ENCODE measurements at places on chromosomes 4 and X.

DNA sequence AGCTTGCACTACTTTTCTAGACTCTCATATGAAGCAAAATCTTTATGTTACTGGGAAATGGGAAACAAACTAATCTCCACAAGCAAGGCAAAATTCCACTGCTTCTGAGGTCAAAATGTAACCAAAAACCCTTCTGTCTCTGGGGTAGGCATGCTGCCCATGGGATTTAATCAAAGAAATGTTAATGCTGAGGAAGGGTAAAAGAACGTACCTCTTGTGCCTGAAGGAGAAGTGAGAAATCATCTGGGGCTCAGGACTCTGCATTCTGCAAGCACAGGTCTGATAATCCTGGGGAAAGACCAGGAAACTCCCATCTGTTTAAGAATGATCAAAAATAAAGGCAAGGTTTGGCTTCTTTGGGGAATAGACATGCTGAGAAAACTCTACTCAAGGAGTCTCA is 184.7 kb downstream of the GRID2 start:
- no peak for DNase-seq

GRCh38 chr4:117063961-117064696 is 21.2 kb downstream of the TRAM1L1 start:
- DNase-seq: no peak

GRCh38 chrX:136065044-136065671 is 79.9 kb downstream of the SLC9A6 start:
- DNase-seq: no peak

GRCh38 chrX:12647230-12647629 is 144.0 kb upstream of the PRPS2 start:
- DNase-seq: no peak

- DNase-seq: peak; percentile 34
Measured at GRCh38 chrX:78321809-78322208, 5.6 kb downstream of the CYSLTR1 start.

GRCh38 chrX:42759881-42760280 is 18.1 kb downstream of the PPP1R2C start:
- DNase-seq: no peak

DNA sequence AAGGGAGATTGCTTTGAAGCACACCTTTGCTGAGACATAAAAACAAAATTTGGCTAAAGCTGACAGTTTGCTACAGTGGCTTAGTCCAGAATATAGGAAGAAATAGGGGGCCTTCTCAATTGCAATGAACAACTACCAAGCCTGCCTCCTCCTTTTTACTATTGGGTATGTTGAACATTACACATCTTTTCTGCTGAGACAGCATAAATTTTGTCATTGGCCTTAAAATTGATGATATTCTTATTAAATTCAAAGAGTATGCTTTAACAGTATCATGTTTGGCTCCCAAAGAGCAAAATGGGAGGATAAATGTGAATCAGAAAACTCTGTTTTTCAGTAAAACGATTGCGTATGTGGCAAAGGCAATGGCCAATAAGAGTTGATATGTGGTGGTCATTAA is 721.9 kb upstream of the IGFBP7 start:
- no peak for DNase-seq

- no peak for DNase-seq
Measured at GRCh38 chr4:78665216-78665770, 110.9 kb upstream of the BMP2K start.

DNA sequence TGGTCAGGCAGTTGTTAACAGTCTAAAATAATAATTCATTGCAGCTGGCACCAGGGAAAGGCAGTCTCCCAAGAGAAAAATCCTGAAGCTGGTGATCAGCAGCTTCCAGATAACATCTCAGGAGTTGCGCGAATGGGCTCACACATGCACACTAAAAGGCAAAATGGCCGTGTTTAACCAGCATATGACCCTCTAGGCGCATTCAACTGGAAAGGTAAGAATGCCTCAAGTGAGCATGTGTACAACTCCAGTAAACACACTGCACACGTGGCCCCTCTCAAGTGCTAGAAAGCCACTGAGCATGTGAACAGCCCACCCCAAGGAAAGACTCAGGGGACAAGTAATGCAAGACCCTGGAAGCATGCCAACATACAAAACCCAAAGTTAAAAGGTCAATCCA is 33.1 kb downstream of the STPG2 start:
- no peak for DNase-seq

DNA sequence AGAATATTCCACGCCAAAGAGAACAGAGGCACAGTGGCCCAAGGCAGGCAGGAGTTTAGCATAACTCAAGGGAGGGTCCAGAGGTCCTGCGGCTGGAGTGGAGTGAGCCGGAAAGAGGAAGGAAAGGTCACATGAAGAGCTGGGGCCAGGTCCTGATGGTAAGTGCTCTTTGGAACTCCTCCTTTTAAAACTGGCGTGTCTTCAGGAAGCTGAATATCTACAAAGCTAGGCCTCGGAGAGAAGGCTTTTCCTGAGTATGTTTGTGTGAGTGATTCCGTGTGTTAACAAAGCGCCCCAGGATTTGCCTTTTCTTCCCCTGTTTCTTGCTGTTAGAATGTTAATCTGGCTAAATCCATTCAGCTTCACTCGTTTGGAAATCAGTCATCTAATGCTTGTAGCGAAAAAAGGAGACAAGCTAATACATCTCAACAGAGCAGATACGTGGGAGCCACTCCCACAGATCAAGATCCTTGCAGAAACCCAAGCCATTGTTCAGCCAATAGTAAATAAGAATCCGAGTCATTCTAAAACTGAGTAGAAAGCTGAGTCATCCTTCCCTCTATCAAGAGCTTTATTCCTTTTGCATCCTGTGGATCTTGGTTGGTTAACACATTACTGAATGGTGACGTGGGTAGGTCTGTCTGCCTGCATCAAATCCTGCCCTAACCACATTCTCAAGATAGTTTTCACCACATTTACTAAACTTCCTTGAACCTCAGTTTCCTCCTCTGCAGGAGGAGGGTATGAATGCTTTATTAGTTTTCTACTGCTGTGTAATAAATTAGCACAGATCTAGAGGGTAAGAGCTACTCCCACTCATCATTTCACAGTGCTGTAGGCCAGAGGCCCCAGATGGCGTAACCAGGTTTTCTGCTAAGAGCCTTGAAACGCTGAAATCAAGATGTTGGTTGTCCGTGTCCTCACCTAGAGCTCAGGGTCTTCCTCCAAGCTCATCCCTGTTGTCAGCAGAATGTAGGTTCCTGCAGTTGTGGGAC is 43.2 kb upstream of the RBM47 start:
- DNase-seq: peak; percentile 40

DNA sequence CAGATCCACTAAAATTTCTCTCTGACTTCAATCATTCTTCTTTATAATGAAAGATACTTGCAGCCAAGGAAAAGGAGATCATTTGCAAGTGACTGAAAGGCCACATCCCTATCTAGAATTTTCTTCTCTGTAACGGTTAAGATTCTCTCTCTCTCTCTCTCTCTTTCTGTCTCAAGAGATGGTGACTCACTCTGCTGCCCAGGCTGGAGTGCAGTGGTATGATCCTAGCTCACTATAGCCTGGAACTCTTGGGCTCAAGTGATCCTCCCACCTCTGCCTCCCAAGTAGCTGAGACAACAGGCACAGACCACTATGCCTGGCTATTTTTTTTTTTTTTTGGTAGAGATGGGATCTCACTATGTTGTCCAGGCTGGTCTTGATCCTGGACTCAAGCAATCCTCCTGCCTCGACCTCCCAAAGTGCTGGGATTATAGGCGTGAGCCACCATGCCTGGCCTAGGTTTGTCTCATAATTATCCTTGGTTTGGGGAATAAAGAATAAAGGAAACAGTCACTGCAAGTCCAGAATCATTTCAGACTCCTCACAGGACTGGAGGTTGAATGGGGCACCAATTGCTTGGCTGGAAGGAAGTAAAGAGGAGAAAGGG is 33.3 kb upstream of the GALNT7 start:
- DNase-seq: no peak

GRCh38 chr4:41432881-41433280 is 105.1 kb upstream of the LIMCH1 start:
- DNase-seq: no peak

DNA sequence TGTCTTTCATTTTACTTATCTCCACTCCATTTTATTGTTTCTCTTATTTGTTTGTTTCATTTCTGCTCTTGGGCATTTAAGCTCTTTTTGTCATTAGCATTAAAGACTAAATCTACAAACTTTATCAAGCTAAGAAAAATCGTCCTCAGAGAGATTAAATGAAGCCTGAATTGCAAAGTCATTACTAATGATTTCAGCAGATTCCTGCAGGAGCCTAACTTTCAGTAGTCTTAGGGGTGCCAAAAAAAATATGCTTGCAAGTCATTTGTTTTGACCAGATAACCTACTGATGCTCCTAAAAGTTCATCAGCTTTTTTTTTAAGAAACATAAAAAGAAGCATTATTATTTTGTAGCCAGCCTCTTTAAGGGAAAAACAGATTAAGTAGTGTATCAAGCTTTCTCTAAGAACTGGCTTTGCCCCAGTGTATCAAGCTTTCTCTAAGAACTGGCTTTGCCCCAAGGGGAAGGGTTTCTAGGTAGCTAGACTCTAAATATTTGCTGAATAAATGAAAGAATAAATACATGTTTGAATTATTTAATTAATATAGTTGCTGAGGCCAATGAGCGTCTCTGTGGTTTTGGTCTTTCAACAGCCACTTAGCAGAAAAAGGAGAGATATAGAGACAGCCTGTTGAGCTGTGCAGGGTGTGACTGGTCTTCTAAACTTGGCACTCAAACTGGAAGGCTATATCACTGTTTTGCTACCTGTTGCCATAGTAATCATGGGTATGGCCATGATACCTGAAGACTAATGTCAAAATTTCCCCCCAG is 174.2 kb downstream of the BTC start:
- no peak for DNase-seq

GRCh38 chr4:26206999-26207398 is 113.8 kb upstream of the RBPJ start:
- no peak for DNase-seq

GRCh38 chr4:22345678-22346077 is 170.2 kb downstream of the ADGRA3 start:
- no peak for DNase-seq

- no peak for DNase-seq
Measured at GRCh38 chr4:165588534-165589315, 209.9 kb downstream of the CPE start.

DNA sequence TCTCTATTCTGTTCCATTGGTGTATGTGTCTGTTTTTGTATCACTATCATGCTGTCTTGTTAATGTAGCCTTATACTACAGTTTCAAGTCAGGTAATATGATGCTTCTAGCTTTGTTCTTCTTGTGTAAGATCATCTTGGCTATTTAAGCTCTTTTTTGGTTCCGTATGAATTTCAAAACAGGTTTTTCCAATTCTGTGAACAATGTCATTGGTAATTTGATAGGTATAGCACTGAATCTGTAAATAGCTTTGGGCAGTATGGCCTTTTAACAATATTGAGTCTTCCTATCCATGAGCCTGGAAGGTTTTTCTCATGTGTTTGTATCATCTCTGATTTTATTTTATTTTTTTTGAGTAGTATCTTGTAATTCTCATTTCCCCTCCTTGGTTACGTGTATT is 94.3 kb downstream of the ANAPC10 start:
- DNase-seq: no peak

GRCh38 chr4:86847571-86847970 is 1.6 kb downstream of the SLC10A6 start:
- no peak for DNase-seq

GRCh38 chr4:48228949-48229348 is 40.7 kb downstream of the TEC start:
- DNase-seq: no peak

DNA sequence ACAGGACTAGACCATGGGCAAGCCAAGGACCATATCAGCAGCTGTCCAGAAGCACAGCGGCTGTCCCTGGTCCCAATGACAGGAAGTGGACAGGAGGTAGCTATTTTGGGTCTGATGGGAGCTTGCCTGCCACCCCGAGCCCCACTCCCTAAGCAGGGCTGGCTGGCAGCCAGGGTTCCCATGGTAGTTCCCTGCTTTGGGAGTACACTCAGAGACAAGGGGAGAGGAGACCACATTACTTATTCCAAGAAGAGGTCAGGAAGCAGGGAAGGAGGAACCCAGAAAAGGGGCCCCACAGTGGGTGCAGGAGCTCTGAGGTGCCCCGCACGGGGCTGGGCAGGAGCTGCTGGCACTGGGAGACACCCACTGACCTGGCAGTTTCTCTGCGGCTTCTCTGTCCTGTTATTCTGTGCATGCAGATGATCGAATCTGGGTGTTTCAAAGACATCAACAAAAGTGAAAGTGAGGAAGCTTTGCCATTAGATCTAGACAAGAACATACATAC is 36.3 kb downstream of the HTT-AS start:
- no peak for DNase-seq

DNA sequence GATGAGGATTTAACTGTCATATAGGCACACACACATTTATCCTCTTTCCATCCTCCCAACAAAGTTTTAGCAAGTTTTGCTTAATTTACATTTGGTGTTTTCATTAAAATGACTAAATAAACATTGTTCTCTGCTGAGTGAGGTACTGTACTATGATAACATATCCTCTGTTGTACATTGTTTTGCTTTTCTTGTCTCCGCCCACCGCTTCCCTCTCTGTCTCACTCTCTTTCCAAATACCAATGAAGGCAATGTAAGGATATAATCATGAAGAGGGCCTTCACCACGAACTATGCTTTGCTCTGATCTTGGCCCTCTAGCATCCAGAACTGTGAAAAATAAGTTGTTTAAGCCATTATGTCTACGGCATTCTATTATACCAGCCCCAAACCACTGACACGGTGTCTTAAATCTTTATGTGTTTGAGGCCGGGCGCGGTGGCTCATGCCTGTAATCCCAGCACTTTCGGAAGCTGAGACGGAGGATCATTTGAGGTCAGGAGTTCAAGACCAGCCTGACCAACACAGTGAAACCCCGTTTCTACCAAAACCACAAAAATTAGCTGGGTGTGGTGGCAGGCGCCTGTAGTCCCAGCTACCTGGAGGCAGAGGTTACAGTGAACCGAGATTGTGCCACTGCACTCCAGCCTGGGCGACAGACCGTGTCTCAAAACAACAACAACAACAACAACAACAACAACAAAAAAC is 65.3 kb downstream of the HPRT1 start:
- no peak for DNase-seq

- DNase-seq: peak; percentile 44
Measured at GRCh38 chrX:2710041-2710840, 19.1 kb downstream of the CD99 start.

DNA sequence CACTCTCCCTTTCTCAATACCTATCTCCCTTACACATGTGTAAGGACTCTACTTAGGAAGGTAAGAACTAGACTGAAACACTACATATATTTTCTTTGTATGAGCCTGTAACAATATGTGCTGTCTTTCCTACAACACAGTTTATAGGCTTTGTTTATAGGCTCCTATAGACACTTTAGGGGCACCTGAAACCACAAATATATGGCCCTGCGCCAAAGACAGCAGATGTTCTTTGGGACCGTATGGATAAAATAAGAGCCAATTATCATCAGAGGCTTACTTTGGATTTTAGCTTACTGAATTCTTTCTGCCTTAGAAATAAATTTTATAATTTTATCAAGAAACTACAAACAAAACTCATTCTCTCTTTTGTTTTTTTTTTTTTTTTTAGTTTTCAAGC is 16.6 kb upstream of the CXCL3 start:
- no peak for DNase-seq

GRCh38 chr4:118921786-118922185 is 33.1 kb downstream of the SYNPO2 start:
- DNase-seq: no peak
